ENCODE measurements at places on chromosomes 12 and 14.

GRCh38 chr12:130621696-130622298 lies 94.3 kb downstream of the RIMBP2 start:
- DNase-seq = no peak

DNA sequence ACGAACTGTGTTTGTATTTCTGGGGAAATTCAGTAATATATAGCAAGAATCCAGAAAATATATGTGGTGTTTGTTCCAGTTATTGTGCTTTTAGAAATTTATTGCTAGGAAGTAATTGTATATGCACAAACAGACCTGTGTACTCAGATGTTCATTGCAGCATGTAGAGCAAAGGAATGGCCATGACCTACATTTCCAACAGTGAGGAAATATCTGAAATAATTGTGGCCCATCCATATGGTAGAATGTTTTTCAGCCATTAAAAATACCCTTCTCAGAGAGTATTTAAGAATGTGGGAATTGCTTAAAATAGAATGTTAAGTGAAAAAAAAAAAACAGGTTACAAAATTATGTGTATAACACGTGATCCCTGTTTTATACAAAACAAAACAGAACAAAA lies 77.3 kb downstream of the TMX1 start:
- DNase-seq = no peak

DNA sequence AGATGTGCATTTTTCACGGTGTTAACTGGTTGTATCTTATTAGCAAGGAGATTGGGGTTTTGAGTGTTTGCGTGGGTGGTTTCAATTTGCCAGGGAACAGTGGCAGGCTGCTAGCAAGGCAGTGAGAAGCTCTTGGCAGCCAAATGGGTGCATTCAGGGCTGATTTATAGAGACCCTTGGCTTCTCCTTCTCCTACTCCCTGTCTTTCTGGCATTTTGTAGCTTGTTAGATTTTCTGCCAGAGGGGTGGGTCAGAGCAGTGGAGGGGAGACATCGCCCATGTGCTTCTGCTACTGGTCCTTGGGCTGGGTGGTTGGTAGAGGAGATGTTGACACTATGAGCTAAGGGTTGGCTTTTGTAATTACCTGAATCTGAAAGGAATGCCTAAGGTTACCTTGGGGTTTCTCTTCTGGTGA lies 9.6 kb downstream of the CALM1 start:
- DNase-seq = no peak

DNA sequence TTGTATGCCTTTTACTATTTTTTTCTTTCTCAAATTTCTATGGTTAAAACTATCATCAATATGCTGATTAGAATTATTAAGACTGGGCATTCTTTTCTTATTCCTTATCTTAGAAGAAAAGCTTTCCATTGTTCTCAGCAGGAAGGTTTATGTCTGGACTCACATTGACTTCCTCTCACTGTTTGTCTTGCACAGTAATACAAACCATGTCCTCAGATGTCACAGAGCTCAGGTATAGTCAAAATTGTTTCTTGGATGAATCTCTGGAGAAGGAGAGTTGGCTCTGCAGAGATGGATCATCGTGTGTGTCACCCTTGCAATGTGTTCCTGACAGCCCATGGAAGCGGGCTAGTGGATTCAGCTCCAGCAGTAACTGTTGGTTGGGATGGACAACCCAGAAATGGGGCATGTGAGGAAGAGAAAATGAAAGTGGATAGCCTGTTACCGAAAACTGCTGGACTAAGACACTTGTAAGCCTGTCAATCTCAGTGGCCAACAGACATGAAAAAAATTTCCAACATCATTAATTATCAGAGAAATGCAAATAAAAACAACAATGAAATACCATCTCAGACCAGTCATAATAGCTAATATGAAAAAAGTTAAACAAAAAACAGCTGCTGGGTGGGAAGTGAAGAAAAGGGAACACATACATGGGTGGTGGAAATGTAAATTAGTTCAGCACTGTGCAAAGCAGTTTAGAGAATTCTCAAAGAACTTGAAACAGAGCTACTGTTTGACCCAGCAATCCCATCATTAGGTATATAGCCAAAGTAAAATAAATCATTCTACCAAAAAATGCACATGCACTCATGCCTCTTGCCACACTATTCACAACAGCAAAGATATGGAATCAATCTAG lies 967.8 kb downstream of the TMEM121 start:
- DNase-seq = no peak

GRCh38 chr12:44078273-44078672 lies 242.4 kb downstream of the TMEM117 start:
- DNase-seq = no peak

DNA sequence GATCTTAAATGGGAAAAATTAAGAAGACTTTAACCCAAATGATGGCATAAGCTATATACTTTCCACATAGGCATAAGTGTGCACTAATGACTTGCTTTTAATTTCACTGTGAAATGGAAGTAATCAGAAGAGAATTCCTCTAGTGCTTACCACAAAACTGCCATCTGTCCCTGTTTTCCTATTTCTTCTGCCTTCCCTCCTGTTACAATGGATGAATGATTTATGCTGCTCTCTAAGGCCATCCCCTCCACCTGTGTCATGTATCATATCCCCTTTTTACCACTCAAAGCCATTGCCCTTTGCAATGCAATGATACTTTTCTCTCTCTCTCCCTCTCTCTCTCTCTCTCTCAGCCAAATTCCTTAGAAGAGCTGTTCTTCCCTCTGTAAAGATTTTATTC lies 109.1 kb downstream of the C12orf50 start:
- DNase-seq = no peak

DNA sequence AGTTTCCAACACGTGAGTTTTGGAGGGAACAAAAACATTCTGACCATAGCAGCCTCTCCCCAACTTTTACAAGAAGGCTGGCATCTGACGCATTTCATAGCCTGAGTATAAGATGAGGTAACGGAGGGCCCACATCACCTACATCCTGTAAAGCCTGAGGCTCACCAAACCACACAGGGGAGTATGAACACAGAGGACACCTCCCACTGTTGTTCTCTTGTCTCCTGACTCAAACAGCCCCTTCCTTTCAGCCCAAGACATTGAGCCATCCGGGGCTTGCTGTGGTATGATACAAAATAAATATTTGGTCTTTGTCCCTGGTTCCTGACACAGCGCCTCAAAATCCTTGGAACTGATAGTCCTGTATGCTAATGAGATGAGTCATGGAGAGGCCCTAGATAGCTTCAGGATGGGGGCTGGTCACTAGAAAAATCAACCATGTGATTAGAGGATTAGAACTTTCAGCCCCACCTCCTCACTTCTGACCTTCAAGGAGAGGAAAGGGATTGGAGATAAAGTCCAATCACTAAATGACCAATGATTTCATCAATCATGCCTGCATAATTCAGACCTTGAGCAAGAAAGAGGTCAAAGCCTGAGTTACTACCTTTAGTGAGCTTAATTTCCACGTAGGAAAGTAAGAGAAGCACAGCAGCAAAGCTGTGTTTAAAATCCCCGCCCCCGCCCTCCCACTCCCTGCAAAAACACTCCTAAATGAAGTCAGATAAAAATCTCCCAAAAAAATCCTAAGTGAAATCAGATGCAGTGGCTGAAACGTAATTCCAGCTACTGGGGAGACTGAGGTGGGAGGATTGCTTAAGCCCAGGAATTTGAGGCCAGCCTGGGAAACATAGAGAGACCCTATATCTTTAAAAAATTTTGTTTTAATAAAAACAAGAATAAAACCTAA lies 236.4 kb downstream of the PCNX1 start:
- no peak for DNase-seq

DNA sequence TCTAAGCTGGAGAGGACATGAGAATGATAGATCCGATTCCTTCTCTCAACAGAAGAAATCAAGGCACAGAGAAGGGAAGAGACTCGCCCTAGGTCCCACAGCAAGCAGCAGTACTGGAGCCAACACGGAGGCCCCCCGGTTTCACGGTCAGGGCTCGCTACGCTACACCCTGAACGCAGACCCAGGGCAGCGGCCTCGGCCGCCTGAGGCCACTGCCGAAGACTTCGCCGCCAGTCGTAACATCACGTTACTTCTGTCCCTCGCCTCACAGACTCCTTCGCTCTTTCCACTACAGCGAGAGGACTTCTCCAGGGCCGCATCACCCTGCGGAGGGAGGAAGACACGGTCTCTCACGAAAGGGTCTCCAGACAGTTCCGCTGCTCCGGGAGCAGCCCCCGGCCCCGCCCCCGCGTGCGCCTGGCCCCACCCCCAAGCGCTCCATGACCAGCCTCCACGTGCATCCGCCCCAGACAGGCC lies 411 bp upstream of the DCAF4 start:
- no peak for DNase-seq

GRCh38 chr14:94612580-94613554 lies 676 bp downstream of the SERPINA3 start:
- no peak for DNase-seq

- DNase-seq = peak; percentile 72
Observed at GRCh38 chr14:95432144-95433093, 84.0 kb downstream of the SYNE3 start.

DNA sequence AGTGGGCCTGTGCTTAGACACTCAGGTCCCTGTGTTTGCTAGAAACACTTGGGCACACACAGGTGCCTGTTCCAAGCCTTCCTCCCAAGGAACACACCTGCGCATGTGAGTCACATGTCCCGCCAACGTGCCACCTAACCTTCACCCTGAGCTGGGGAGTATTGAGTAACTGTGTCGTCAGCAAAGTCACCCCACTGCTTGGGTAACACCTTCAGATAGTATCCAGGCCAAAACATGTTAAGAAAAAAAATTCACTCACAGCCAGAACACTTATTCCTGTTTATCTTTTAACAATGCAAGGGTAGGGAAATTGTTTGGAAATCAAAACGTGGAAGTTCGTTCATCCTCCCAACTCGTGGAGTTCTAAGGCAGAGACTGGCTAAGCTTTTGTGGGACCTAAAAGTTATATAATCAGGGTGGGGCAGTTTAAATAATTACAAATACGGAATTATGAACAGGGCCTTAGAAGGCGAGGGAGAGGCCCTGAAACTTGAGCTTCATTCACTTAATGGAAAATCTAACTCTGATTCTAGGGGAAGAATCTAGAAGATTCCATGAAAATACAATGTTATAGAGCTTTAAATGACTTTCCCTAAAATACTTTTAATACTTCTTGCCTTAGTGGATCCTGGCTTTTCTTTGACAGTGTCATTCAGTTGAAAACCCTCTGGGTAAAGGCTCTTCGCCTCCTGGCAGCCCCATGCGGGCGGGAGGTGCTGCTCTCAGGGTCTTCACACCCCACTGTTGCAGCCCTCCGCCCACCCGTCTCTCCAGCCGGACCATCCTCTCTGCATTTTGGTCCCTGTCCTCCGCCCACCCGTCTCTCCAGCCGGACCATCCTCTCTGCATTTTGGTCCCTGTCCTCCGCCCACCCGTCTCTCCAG lies 30.3 kb upstream of the ADIPOR2 start:
- peak; percentile 45 for DNase-seq

DNA sequence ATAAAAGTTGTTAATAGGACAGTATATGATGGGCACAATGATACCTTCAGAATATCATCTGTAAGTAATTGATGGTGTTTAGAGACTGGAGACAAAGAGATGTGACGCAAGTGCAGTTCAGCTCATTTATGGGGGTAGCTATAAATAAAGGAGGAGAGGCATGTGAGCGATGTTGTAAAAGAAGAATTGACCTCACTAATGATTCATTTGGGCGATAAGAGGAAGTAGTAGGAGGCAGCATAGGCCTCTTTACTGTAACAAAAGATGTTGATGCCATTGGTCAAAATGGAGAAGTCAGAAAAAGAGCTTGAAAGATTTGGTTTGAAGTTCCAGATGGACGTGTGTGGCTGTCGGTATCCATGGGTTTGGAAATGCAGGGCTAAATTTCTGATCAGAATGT lies 70.0 kb downstream of the FLRT2 start:
- DNase-seq = no peak

- no peak for DNase-seq
Observed at GRCh38 chr12:60689137-60689536, 1093.3 kb downstream of the SLC16A7 start.

GRCh38 chr12:55745361-55746173 lies 2.6 kb downstream of the GDF11 start:
- no peak for DNase-seq

DNA sequence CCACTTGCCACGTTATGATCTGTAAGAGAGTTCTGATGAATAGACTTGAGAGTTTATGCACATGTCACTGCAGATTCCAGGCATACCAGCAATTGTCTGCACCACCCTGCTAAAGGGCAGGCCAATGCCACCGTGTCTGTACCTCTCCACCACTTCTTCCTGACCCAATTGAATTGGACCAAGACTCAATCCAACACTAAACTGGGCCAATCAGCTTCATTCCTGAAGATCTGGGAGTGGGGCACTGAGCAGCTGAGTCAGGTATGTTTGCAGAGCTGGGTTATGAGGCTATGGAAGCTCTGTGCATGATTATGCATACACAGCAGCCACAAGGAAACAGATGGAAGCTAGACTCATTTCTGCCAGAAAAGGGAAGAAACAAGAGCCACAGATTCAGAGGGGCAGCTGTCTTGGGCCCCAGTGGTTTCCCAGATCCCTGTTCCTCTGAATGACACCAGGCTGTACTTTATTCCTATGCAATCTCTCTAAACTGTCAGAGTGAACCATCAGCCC lies 28.0 kb downstream of the DAO start:
- DNase-seq = peak; percentile 15

GRCh38 chr12:133130808-133131128 lies 341 bp downstream of the ZNF10 start:
- no peak for DNase-seq

GRCh38 chr14:95033682-95034632 lies 123.4 kb downstream of the DICER1 start:
- no peak for DNase-seq

- no peak for DNase-seq
Observed at GRCh38 chr12:51334764-51335163, 10.8 kb upstream of the BIN2 start.

GRCh38 chr12:57620245-57620935 lies 9.2 kb downstream of the ARHGEF25 start:
- no peak for DNase-seq

GRCh38 chr14:89371585-89372511 lies 45.2 kb downstream of the FOXN3 start:
- no peak for DNase-seq

- DNase-seq = no peak
Observed at GRCh38 chr14:61296151-61296550, 15.0 kb upstream of the TMEM30B start.

DNA sequence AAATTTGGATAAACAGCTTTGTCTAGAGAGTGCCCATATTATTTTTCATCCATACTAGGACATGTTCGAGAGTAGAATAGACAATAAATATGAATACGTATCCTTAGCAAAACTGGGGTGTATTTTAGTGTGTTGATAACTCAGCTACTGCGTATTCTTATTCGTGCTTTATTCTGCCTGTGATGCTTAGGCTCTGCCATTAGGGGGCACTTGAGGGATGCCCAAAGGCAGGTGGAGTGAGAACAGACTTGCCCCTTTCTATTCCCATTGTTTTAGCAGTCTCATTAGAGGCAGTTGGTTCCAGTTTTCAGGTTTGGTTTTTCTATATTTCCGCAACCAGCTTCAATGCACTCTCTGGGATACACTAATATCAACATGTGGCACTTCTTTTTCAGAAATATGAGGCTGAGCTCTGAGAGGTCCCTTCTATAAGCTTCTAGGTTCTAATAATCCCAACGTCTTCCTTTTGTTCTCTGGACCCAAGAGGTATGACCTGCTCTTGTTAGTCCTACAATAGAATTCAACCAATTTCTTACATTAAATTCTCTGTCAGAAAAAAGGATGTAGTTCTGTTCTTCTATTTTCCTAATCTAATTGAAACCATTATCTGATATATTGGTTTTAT lies 985.7 kb upstream of the FBXO33 start:
- no peak for DNase-seq

Data from muscle of back (tissue), 13 donors.